ENCODE measurements at places on chromosomes 1 and 21. TPM values are rescaled to one million over a fixed set of nuclear protein-coding genes. Genes with fewer than 3 reads are reported as not detected.

DNA sequence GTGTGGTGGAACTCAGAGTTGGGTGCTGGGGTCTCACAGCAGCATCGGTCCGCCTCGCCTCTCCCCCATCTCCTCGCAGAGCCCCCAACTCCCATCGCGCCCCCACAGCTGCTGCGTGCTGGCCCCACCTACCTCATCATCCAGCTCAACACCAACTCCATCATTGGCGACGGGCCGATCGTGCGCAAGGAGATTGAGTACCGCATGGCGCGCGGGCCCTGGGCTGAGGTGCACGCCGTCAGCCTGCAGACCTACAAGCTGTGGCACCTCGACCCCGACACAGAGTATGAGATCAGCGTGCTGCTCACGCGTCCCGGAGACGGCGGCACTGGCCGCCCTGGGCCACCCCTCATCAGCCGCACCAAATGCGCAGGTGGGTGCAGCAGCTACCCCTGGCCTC lies 24.2 kb downstream of the PTPRU start:
- no peaks in the 10 kb centered on the region for H3K36me3 ChIP-seq
- H3K27me3 ChIP-seq, result peaks cover 27% of the 10 kb centered on the region
- no peak overlapping the region for H3K27ac ChIP-seq
- no peak for DNase-seq
- no peak overlapping the region for H3K4me3 ChIP-seq

Gene DISP3
- not detected for total RNA-seq

Gene CD52
- total RNA-seq, result 11.4 TPM

Gene LEFTY1
- not detected for total RNA-seq

Gene TGFB2
- 2.3 TPM for total RNA-seq

GRCh38 chr1:160549665-160550006 lies 26.6 kb upstream of the SLAMF6 start:
- no peak overlapping the region for H3K27ac ChIP-seq
- no peak overlapping the region for H3K4me3 ChIP-seq
- no peaks in the 10 kb centered on the region for H3K27me3 ChIP-seq
- no peaks in the 10 kb centered on the region for H3K4me1 ChIP-seq
- DNase-seq, result no peak

Gene PTCH2
- total RNA-seq, result 1.2 TPM

Gene BRDT
- not detected for total RNA-seq

GRCh38 chr1:208132287-208132882 lies 111.8 kb downstream of the PLXNA2 start:
- no peak overlapping the region for H3K27ac ChIP-seq
- H3K36me3 ChIP-seq, result no peaks in the 10 kb centered on the region
- DNase-seq, result peak; percentile 84
- H3K27me3 ChIP-seq, result no peaks in the 10 kb centered on the region
- H3K4me3 ChIP-seq, result no peak overlapping the region

DNA sequence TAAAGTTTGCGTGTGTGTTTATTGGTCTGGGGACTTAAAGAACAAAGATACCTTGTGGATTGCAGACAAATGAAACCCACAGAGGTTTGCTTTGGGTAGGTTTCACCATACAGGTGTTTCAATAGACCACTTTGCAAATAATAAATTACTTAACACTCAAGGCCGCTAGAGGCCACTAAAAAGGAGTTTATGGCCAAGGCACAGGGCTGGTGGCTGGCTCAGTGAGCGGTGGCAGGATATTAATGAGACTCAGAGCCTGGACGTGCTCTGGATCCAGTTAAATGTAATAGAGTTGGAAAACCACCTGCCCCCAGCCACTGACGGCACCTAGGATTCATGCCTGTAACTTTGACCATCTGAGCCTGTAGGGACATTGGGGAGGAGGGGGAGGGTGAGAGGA lies 44.5 kb downstream of the LRRC38 start:
- H3K27ac ChIP-seq, result no peak overlapping the region
- no peak overlapping the region for H3K4me3 ChIP-seq
- DNase-seq, result no peak

DNA sequence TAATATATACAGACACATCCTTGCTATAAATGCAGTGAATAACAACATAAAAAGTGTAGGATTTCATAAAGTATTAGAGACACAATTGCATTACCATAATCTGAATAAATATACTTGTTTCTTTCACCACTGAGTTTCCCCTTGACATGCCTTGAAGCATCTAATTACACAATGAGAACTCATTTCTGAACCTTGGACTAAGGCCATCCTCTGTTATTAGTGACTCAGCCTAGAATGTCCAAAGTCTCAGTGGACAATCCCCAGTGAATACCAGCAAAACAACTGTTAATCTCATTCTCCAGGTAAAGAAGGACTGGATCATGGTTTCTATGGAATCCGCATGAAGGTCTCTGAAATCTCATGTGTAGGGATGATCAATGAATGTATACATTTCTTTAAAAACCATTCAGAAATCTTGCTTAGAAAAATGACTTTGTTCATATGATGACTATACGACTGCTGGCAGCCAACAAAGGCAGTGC lies at the start of gene OR2L5:
TSS of gene OR2L5 (plus strand) at position 432 of the 482 bp plus-strand sequence. CDS start 8,288 bp downstream, outside the sequence.
- H3K27me3 ChIP-seq, result no peaks in the 10 kb centered on the region
- no peak for DNase-seq
- H3K4me3 ChIP-seq, result no peak within 1 kb of the TSS

- DNase-seq, result no peak
- peaks cover 12% of the 10 kb centered on the region for H3K27me3 ChIP-seq
- H3K4me3 ChIP-seq, result no peak overlapping the region
- no peaks in the 10 kb centered on the region for H3K36me3 ChIP-seq
- no peak overlapping the region for H3K27ac ChIP-seq
These were observed 136.3 kb upstream of the FMN2 start for GRCh38 chr1:239955431-239955830.

- H3K27ac ChIP-seq, result no peak overlapping the region
- DNase-seq, result no peak
- H3K27me3 ChIP-seq, result no peaks in the 10 kb centered on the region
- H3K36me3 ChIP-seq, result no peaks in the 10 kb centered on the region
These were observed 14.7 kb upstream of the RGS2 start for GRCh38 chr1:192793983-192794767.

DNA sequence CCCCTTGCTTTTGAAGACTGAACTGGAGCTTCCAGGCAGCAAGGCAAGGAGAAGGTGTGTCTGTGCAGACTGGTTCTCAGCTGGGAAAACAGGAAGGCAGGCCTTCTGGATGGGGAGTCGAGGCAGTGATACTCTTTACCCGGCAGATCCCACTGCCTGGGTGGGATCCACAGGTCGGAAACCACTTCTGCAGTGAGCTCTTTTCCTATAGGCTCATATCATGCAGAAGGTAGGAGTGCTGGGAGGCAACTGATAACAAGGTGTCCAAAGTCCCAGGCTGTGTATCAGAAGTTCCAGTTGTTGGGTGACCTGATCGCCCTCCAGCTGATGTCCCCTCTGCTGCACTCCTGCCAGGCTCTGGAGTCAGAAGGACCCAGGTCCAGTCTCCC lies 17.1 kb downstream of the ACOT11 start:
- H3K27me3 ChIP-seq, result no peaks in the 10 kb centered on the region
- no peak for DNase-seq
- no peak overlapping the region for H3K4me3 ChIP-seq

DNA sequence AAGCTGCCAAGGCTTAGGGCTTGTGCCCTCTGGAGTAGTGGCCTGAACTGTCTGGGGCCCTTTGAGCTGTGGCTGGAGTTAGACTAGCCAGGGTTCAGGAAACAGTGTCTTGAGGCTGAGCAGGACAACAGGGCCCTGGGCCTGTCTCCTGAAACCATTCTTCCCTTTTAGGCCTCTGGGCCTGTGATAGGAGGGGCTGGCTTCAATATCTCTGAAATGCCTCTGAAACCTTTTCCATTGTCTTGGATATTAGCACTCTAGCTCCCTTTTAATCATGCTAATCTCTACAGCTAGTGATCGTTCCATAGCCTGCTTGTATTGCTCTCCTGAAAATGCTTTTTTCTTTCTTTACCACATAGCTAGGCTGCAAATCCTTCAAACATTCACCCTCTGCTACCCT lies 135.3 kb downstream of the ADGRL4 start:
- H3K36me3 ChIP-seq, result no peaks in the 10 kb centered on the region
- H3K27me3 ChIP-seq, result no peaks in the 10 kb centered on the region
- H3K4me3 ChIP-seq, result no peak overlapping the region
- no peak overlapping the region for H3K27ac ChIP-seq
- H3K4me1 ChIP-seq, result no peaks in the 10 kb centered on the region
- no peak for DNase-seq

DNA sequence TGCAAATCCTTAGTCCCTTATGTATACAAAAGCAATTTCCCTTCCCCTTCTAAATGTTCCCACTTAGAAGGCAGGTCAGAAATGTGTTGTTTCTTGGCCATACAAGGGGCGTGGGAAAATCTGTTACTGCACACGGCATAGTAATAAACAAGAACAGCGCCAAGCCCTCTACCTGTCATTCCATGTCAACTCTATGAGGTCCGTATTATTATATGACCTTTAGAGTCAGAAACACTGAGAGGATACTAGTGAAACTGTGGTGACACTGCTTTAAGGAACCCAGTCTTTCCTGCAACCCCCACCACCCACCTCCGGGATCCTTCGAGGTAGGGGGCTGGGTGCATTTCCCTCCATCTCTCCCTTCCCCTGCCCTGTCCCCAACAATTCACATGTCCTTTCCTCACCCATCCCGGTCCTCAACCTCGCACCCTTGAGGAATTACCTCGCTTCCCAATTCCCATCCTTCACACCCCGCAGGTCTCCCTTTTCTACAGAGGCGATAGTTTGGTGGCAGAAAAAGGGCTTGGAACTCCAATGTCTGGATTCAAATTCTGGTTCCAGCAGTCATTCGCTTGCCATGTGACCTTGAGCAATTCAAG lies 647 bp downstream of the SDHB start:
- H3K27ac ChIP-seq, result peak overlapping the region; percentile 79
- no peaks in the 10 kb centered on the region for H3K27me3 ChIP-seq
- peaks cover 16% of the 10 kb centered on the region for H3K36me3 ChIP-seq
- peak overlapping the region; percentile 66 for H3K4me3 ChIP-seq
- H3K4me1 ChIP-seq, result peaks cover 24% of the 10 kb centered on the region

Gene RXFP4
- total RNA-seq, result not detected
